NCI-H1092 treated with DMSO at 0.1 percent for 48 hours (cell line): ENCODE measurements at places on chromosomes 2 and 18.

- DNase-seq = peak; percentile 68
These were observed 633 bp downstream of the BCL2 start for GRCh38 chr18:63318889-63319382.

DNA sequence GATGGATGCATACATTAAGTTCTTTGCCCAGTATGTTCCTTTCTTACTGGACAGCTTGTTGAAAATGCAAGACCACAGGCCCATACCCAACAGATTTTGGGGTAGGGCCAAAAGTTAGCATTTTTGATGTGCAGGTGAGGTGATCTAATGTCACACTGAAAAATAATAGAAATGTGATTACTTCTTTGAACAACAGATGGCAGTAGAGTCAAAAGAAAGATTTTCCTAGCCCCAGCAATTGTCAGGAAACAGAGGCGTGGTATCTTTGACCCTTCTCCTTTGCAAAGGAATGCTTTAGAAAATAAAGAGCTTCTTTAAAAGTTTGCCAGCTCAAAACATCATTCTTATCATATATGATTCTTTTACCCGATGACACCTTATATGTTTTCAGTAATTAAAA is 343.6 kb upstream of the SYT4 start:
- DNase-seq = peak; percentile 68

DNA sequence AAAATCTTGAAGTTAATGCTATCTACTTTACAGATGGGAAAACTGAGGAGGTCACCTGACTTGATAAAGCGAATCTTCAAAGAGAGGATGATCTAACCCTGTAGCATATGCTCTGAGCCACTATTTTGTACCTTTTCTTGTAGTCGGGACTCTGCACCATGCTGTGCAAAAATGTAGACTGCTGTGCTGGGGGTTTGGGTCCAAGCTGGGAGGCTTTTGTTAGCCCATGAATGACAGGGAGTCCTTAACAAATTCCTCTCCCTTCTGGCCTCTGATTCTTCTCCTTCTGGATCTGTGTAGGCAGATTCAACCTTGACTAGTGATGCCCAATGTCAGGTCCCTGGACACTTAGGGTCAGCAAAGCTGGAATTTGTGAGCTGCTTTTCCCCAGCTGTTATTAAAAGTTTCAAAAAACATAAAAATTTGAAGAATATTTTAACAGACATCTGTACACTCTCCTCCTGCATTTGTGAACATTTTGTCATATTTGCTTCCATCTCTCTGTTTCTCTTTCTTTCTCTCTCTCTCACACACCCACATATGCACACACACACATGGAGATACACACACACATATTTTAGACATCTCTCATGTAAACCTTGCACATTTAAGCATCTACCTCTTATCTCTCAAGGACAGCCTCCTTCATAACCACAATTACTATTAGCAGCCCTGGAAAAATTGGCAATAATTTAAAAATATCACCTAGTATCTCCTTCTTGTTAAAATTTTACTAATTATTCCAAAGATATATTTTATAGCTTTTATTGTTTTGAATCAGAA is 335.0 kb upstream of the TRIB2 start:
- no peak for DNase-seq

GRCh38 chr2:239732666-239733010 is 292.5 kb downstream of the NDUFA10 start:
- no peak for DNase-seq

- no peak for DNase-seq
These were observed 30.3 kb downstream of the C2orf42 start for GRCh38 chr2:70160545-70160944.

GRCh38 chr18:905948-906415 is 1.3 kb downstream of the ADCYAP1 start:
- DNase-seq = peak; percentile 31

DNA sequence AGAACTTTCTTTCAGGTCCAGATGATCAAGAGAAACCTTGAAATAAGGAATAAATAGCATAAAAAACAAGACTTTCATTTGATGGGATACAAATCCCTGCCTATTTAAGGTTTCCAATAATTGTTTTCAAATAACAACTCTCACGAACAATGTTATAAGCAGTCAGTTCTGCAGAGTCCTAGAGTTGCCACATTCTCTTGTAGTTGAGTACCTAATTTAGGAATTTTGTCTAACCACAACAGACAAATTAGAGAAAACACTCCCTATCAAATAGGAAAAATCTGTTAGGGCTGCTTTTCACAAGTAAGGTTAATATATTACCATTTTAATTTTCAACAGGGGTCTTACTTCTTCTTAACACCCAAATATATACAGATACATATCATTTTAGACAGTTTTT is 130.1 kb upstream of the CDH20 start:
- DNase-seq = no peak

DNA sequence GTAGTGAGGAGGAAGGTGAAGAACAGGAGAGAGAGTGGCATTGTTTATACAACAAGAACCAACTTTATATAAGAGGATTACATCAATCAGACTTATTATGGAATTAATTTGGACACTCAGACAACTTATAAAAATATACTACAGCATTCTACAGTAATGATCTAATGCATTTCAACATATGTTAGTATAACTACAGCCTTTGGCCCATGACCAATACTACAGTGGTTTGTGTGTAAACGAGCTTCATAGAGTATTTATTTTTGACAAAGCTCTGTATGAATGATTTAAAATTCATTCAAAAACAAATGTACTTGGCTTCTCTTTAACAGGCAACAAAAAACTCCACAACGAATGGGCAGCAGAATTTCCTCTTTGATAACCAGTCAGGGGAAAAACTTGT is 72.8 kb downstream of the ZNF521 start:
- no peak for DNase-seq

- DNase-seq = no peak
These were observed 195.3 kb upstream of the EPHA4 start for GRCh38 chr2:221767106-221768012.

- DNase-seq = no peak
These were observed 6.0 kb downstream of the RETREG2 start for GRCh38 chr2:219184121-219184520.

DNA sequence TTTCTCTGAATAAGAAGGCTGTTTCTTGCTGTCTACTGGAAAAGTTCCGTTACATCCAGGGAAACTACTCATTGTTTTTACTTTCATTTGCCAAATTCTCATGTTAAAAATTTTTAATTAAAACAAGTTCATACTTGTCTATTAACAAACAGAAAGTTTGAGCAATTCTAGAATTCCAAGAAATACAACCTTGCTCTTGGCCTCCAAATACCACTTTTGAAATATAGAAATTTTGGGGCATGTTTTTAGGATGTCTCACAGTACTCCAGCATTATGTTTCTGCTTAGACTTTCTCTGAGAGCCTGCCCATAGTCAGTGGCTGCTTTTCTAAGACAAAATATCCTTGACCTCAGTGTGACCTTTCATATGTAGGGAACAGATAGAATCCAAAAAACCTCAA is 228.7 kb upstream of the RND3 start:
- no peak for DNase-seq

- no peak for DNase-seq
These were observed 161.5 kb downstream of the SLC39A10 start for GRCh38 chr2:195818526-195818925.

GRCh38 chr2:39875914-39876267 is 96.8 kb upstream of the THUMPD2 start:
- no peak for DNase-seq

- DNase-seq = peak; percentile 2
These were observed 441.4 kb downstream of the DCDC2C start for GRCh38 chr2:4144731-4145130.

DNA sequence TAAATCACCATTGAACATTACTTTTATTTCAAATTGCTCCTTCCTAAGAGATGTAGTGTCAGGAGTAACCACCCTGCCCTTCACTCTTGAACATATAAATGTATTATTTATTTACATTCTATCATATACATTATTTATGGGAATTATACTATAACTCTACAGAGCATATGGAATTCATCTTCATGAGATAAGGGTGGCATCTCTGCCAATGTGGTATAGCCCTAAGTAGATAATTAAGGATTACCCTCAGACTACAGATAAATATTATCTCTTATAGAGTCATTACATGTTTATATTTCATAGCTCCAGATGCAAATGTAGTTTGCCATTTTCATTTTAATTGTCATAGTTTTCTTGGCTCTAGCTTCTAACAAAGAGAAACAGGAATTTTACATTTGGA is 17.3 kb downstream of the MEIS1 start:
- no peak for DNase-seq

GRCh38 chr2:206721256-206721920 is 3.2 kb upstream of the DYTN start:
- no peak for DNase-seq

DNA sequence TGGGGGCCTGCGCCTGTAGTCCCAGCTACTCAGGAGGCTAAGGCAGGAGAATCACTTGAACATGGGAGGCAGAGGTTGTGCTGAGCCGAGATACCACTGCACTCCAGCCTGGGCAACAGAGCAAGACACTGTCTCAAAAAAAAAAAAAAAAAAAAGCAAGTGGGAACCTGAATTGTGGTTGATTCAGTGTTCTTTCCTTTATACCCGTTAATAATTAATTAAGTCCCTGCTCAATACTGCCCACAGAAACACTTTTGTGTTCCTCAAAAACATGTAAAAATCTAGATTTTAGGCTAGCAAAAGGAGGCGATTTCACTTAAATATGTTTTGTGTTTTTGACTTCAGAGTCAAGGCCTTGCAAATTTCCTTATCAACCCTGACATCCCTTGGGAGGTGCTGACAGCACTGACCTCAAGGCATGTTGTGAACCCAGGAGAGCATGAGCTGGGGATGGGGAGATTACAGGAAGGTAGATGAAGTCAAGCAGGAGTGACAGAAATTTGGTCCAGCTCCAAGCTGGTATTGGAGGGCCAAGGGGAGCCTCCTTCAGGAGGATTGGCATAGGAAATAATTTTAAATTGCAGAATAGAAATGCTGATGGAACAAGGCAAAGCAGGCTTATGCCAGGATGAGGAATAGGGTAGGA is 89.0 kb upstream of the PNPT1 start:
- DNase-seq = no peak

DNA sequence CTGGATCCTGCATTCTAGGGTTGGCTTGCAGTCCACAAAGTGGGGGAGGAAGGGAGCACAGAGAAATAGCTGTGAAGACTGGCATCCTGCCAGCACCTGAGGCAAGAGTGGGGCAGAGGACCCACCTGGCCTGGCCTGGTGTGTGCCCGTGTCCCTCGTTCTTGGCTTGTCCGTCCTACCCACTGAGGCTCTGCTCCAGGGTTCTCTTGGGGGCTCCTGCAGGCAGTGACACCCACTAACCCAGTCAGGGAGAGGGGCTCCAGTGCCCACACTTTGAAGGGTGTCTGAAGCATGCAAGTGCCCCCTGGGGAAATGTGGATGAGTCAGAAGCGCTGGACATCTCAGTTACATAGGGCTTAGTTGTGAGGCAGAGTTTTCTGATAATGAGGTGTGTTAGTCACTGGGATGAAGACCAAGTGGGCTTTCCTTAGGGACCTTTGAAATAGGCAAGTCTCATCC is 79.4 kb downstream of the SLC4A3 start:
- DNase-seq = no peak

DNA sequence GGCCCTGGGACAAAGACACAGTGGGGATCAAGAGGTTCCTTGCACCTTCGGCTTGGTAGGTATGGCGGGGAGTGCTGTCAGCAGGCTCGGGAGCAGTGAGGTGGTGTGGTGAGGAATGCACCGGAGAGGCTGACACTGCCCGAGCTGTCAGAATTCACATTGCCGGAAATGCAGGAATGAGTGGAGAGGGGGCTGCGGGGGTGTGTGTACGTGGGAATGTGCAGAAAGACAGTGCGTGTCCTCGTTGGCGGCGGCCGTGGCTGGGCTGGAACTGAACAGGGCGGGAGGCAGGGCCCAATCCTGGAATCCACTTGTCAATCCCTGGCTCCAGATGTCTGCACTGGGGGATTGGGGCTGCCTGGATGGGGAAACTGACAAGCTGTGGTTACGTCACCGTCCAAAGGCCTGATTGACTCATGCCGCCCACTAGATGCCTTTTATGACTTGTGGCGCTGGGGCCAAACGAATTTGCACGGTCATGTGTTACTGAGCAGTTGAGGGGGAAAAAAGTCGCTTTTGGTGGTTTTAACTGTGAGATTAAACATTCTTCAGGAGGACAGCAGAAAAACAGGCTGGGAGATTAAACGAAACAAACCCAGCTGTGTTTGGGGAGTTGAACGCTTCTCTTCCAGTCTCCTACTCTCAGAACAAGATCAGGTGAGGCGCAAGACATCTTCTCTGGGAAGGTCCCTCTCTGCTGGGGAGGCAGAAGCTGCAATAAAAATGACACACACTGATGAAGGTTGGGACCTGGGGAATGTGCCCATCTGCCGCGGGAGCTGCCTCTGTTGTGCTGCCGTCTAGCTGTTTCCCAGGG is 189.4 kb upstream of the GLI2 start:
- no peak for DNase-seq

GRCh38 chr2:230898016-230898712 is 26.9 kb downstream of the GPR55 start:
- DNase-seq = no peak

GRCh38 chr2:98496750-98497493 is 52.3 kb downstream of the INPP4A start:
- DNase-seq = no peak

DNA sequence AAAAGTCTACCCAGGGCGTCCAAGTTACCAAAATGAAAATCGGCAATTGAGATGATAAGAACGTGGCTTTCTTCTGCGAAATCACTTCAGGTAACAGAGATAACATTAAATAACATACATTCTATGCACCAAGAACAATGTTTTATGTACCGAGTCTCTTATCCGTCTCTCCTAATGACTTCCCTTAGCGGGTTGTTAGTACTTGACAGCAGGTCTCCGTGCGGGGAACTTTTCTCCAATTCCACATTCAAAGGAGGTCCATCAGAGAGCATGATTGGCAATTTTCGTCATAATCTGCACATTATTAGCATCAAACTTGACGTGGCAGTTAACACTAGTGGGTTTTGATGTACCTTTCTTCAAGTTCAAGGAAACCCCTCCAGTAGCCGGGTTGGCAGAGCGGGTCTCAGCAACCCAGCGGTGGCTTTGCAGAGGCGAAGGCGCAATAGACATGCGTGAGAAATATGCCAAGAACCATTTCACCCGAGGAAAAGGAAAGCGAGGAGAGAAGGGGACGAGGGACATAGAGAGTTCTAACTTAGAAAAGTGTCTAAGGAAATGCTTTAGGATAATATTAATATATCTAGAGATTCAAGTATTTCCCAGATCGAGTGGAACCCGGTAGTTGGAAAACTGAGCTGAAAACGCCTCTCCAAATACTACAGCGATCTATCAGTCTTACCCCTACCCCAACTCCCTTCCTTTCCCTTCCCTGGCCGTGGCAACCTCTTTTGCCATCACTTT is 5.0 kb downstream of the EVX2 start:
- no peak for DNase-seq

- no peak for DNase-seq
These were observed 56.4 kb upstream of the CCDC141 start for GRCh38 chr2:179106342-179106675.
